ENCODE measurements at places on chromosomes 5 and 9. TPM values are rescaled to one million over a fixed set of nuclear protein-coding genes. Genes with fewer than 3 reads are reported as not detected.

Gene LEAP2
- 1.1 TPM for total RNA-seq

Gene ZBTB26
- 8.8 TPM for total RNA-seq

Gene CCDC192
- not detected for total RNA-seq

Gene NR6A1
- not detected for total RNA-seq

Gene OR1Q1
- not detected for total RNA-seq

Gene NR2F1-AS1
- total RNA-seq: 11.5 TPM

Gene OR1K1
- not detected for total RNA-seq

Gene KIF4B
- not detected for total RNA-seq

DNA sequence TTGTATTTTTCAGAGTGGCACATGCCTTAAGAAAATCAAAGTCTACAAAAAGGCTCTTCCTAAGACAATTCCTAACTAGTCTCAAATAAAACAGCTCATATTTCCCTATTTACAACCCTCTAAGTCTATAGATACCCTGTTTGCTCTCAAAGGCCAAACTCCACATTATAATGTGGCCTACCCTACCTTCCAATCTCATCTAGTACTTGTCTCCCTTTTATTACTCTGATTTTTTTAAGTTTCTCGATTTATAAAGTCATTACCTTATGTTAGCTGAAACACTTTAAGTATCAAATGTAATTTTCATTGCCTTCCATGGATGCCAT, 19.4 kb downstream of the KIAA1191 start:
- no peak overlapping the region for H3K27ac ChIP-seq
- no peaks in the 10 kb centered on the region for H3K27me3 ChIP-seq
- no peaks in the 10 kb centered on the region for H3K4me1 ChIP-seq
- H3K4me3 ChIP-seq: no peak overlapping the region
- no peak for DNase-seq

DNA sequence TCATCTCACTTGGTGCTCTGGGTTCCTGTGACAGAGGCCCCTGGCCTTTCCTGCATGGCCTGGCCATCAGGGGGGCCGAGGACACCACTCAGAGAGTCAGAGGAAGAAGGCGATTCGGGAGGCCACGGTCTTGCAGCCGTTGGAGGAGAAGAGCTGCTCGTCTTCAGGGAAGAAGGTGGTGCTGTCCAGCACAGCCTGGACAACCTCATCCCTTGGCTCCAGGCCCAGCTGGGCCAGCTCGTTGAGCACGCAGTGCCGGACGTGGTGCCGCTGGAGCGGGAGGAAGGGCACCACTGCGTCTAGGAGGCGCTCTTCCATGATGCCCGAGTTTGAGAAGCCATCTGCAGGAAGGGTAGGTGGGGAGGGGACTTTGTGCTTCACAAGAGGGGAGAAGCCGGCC, 3.2 kb downstream of the TOR2A start:
- H3K4me3 ChIP-seq: no peak overlapping the region
- no peaks in the 10 kb centered on the region for H3K36me3 ChIP-seq
- no peaks in the 10 kb centered on the region for H3K4me1 ChIP-seq
- no peak overlapping the region for H3K27ac ChIP-seq
- no peak for DNase-seq

DNA sequence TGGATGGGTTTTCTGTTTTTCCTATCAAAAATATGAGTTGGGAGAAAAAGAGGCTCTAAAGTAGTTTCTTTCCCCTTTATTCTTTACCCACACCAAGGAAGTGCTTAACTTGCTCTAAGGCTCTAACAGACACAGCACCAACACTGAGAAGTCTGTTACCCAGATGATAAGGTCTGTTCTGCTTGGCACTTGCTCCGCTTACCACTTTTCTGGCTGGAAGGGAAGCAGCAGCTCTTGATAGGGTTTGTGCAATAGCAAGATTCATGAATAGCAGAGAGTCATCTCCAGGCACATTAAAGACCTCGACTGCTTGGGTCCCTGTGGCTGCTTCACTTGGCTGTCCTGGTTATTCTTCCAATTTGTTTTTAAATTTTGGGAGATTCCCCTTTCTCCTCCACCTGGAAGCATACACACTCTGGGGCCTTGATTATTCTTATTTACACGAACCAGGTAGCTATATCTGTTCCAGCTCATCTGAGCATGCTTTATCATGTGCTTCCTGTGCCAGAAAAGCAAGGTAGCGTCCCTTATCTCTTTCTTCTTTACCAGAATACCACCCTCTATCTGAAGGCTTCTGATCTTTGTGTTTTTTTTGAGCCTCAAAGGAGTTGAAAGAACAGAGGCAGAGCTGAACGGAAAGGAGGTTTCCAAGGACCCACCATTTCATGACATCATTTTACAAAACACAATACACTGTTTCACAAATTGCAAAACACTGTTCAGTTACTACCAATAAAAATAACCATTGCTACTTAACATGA, 24.8 kb downstream of the PPP3R2 start:
- no peak overlapping the region for H3K4me3 ChIP-seq
- no peaks in the 10 kb centered on the region for H3K36me3 ChIP-seq

DNA sequence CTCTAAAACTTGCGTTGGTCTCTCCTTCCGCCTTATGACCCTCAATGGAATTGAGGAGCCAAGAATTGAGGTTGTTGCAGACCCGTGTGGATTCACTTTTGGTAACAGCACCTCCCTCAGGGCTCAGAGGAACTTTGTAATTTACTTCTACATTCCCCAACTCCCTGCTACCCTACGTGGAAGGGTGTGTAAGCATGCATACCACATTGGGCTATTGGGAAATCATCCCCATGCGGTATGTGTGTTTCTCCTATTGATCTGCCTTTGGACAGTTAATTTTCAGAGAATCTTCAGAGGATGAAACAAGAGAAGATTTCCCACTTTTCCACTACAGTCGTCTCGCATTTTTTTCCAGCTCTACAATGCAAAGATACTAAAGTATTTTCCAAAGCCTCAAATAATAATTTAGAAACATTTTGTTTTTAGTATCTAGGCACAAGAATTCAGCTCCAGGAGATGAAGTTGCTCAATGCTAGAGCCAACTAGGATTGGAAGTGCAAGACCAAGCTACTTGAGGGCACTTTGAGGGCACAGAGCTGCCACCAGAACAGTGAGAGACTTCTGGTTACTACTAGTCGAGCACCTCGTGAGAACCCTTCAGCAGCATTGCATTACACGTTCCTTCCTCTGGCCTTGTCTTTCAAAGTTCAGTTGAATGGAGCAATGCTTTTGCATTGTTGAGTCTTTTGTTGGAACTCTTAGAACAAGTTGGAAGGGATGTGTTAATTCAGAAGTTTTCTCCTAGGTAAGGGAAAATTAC, 3.4 kb downstream of the C1QTNF3 start:
- H3K27me3 ChIP-seq: no peaks in the 10 kb centered on the region
- no peak overlapping the region for H3K4me3 ChIP-seq
- H3K36me3 ChIP-seq: no peaks in the 10 kb centered on the region
- DNase-seq: no peak
- no peak overlapping the region for H3K27ac ChIP-seq

DNA sequence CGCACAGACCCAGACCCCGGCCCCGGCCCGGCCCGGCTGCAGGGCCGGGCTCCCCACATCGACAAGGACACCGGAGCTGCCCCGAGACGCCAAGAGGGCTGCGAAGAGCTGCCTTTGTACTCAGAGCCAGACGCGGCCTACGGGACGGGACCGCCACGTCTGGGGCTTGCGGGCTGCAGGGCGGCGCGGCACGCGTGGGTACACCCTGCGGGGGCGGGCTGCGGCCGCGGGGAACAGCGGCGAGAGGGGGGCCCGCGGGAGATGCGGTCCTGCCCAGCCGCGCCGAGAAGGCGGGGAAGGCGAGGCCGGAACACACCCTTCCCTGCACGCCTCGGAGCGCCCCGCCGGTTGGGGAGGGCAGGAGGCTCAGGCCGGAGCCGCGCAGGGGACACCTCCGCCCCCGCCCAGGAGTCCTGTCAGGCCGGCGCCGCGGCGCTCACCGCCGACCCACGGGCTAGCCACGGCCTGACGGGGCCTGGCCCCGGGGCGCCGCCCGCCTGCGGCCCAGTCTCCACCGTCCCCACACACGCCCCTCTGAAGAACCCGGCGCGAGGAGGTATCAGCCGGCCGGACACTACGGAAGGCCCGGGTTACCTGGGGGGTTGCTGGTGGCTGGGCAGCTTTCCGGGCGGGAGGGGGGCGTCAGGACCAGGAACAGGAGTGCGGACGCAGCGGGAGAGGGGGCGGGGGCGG, 478 bp downstream of the RAB14 start:
- H3K27me3 ChIP-seq: no peaks in the 10 kb centered on the region
- H3K27ac ChIP-seq: peak overlapping the region; percentile 85
- no peak for DNase-seq
- H3K4me3 ChIP-seq: peak overlapping the region; percentile 92
- no peaks in the 10 kb centered on the region for H3K36me3 ChIP-seq

DNA sequence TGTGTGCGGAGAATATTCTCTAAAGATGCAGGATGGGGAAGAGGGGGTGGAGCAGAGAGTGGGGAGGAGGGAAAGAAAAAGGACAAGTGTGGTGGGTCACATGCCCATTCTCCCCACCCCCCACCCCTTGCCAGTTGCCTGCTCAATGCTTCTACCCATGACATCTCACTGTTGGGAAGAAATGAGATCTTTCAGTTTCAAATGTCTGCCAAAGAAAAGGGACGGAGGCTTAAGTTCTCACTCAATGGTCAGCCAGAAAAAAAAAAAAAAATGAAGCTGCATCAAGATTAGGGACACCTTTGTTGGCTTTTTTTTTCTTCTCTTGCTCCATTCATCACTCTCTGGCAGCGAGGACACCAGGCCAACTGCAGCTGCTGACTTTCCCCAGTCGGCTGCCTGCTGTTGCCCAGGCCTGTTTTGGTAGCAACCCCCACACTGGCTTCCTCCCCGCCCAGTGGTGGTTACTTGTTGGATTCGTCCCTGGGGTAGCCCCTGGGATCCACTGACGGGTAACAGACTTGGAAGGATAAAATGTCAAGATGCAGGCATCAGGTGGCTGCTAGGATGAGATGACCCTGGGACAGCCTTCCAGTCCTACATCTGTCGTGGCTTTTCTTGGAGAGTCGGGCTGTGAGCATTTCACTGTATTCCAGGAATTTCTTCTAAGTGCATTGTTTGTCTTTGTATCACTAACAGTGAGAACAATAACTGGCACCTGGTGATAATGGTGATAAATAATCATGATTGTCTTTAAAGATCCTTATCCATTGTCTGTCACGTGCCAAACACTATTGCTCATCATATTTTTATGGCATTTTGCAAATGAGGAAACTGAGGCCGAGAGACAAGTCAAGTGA, 9.1 kb downstream of the WWC1 start:
- no peaks in the 10 kb centered on the region for H3K27me3 ChIP-seq
- no peak for DNase-seq
- no peak overlapping the region for H3K27ac ChIP-seq
- H3K4me1 ChIP-seq: no peaks in the 10 kb centered on the region
- H3K4me3 ChIP-seq: no peak overlapping the region

GRCh38 chr9:127856094-127856728, 1.8 kb upstream of the ENG start:
- H3K27ac ChIP-seq: peak overlapping the region; percentile 89
- no peaks in the 10 kb centered on the region for H3K4me1 ChIP-seq
- no peak for DNase-seq
- no peaks in the 10 kb centered on the region for H3K27me3 ChIP-seq
- H3K36me3 ChIP-seq: no peaks in the 10 kb centered on the region

DNA sequence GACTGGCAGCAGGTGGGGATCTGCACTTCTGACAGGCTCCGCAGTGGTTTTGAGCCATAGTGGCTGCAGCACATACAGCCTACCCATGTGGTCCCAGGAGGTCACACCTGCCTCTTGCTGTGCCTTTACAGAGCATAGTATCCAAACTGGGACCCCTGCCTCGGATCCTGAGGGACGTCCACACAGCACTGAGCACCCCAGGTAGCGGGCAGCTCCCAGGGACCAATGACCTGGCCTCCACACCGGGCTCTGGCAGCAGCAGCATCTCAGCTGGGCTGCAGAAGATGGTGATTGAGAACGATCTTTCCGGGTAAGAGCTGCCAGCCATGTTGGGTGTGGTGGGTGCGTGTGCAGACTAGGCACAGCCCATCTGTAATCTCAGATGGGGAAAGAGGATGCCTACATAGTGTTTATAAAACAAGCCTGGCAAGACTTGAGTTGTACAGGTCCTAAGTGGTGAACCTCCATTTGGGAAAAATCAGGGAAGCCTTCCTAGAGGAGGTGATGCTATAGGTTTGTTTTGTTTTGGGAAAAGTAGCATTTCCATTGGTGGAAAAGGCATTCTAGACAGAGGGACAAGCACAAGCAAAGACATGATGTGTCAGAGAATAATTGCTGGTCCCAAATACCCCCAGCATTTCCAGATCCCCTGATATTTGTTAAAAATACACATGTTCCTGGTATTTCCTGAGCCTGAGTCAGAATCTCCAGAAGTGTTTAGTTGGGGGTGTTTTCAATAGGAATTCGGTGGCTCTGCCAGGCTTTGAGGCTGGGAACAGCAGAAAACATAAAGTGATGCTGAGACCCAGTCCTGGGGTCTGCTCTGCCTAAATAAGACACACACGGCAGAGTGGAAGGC, 119.2 kb downstream of the DAB2IP start:
- peak overlapping the region; percentile 89 for H3K27ac ChIP-seq
- peaks cover 27% of the 10 kb centered on the region for H3K4me1 ChIP-seq
- DNase-seq: no peak
- no peaks in the 10 kb centered on the region for H3K27me3 ChIP-seq
